Activated naive CD8-positive, alpha-beta T cell treated with anti-CD3 and anti-CD28 coated beads, Interleukin-2, amount 50 U/mL, for 16 hours (primary cell): ENCODE measurements at places on chromosomes 3 and 15.
A peak's percentile ranks its signal among the peaks of the same experiment; 100 is the strongest.

DNA sequence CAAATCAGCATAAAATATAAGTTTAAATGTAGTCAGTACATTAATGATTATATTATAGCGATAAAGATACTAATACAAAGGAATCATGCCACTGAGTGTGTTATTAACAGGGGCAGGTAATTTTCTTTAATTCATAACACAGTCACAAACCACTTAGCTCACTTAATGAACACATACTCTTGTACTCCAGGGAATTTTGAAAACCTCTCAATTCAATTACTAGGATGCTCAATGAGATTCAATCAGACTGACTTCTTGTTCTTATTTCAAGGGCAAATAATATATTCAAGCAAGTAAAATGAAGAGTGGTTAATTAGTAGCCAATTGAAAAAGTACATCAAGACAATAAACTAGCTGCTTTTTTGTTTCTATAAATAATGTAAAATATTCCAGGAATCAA, 5.8 kb upstream of the SUCNR1 start:
- DNase-seq, result no peak

- DNase-seq, result peak; percentile 22
Measured at GRCh38 chr3:108125550-108126071, 34.8 kb upstream of the CD47 start.

- no peak for DNase-seq
Measured at GRCh38 chr3:177041021-177041729, 156.1 kb downstream of the TBL1XR1 start.

GRCh38 chr3:106125321-106125720, 256.5 kb upstream of the CBLB start:
- DNase-seq, result no peak

DNA sequence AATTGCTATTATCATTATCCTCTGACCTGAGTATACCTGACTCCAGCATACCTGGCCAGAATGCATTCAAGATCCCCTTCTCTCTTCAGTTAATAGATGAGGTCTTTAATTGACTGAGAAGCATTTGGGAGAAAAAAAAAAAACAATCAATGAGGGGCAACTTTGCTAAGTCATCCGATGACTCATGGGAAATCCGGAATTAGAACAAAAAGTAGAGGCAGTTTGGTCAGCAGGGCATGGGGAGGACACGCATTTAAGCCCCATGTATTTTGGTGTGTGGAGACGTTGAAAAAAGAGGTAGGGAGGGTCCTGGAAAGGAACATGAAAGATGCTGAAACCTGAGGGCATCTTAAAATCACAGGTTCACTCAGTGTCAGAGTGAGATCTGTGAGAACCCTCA, 256.2 kb downstream of the RORA start:
- DNase-seq, result no peak

GRCh38 chr3:12198301-12198700, 39.6 kb upstream of the TIMP4 start:
- DNase-seq, result no peak

DNA sequence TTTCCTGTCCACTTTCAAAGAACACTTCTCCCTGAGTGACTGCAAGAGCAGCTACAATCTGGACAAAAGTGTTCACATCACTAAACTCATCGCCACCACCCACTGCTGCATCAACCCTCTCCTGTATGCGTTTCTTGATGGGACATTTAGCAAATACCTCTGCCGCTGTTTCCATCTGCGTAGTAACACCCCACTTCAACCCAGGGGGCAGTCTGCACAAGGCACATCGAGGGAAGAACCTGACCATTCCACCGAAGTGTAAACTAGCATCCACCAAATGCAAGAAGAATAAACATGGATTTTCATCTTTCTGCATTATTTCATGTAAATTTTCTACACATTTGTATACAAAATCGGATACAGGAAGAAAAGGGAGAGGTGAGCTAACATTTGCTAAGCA, 1.8 kb downstream of the CCRL2 start:
- DNase-seq, result no peak

GRCh38 chr3:74614107-74614967, at the start of gene CNTN3:
CNTN3 (minus strand) TSS chr3:74614659; CDS start chr3:74521112, 93,547 bp downstream.
- DNase-seq, result no peak

GRCh38 chr15:58484791-58485600, 53.2 kb downstream of the LIPC start:
- no peak for DNase-seq

DNA sequence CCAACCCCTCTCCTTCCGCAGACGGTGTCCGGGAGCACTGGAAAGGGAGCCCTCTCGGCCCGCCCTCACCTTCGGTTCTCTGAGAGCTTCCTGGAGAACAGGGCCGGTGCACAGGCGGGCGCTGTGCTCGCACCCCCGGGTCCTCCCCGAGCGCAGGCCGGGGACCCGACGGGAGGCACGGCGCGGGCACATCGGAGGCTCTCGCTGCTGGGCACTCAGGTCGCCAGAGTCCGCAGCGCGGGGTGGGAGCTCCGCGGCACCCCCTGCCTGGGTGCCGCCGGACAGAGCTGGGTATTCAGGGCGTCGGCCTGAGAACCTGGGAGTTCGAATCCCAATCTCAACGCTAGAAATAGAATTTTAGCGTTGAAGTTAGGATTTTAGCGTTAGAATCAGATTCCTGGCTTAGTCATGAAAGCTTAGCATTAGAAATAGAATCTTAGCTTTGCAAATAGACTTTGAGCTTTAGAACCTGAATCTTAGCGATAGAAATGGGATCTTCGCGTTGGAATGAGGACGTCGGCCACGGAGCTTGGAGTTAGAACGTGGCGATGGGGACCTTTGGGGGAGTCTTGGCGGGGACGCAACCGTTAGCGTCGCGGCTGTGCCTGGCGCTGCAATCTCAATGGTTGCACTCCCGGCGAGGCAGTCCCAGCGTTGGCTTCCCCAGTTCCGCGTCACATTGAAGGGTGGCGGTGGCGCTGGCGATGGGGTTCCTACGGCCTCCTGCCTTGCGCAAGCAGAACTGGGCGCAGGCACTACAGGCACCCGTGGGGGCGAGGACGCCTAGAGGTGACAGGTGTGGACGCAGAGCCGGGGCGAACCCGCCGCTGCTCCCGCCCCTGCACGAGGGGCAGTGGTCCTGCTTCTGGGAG, 549 bp downstream of the TRH start:
- DNase-seq, result no peak

GRCh38 chr3:116306720-116307119, 138.6 kb downstream of the LSAMP start:
- no peak for DNase-seq

GRCh38 chr15:47565949-47566348, 151.4 kb upstream of the SEMA6D start:
- no peak for DNase-seq

GRCh38 chr3:71399478-71399877, 184.1 kb downstream of the FOXP1 start:
- no peak for DNase-seq

- no peak for DNase-seq
Measured at GRCh38 chr3:160368804-160369203, 30.2 kb downstream of the IFT80 start.

DNA sequence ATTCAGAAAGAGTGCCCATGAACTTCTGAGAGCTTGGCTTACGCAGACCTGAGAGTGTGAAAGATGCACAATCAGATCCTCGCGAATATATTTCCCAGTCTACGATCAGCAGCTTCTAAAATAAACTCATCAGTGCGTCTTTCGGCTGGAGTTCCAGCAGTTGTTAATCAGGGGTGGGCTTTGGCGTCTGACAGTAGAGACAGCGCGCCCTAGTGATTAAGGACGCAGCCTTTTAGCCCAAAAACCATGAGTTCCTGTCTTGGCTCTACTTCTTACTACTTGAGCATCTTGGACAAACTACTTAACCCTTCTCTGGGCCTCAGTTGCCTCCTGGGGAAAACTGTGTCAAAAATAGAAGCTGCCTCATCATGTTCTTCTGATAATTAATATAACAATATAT, 15.8 kb upstream of the ARRDC4 start:
- no peak for DNase-seq

- DNase-seq, result no peak
Measured at GRCh38 chr3:73804204-73804603, 179.5 kb upstream of the PDZRN3 start.

- no peak for DNase-seq
Measured at GRCh38 chr15:65533057-65533756, 2.9 kb downstream of the HACD3 start.

GRCh38 chr15:71748293-71748718, 62.0 kb upstream of the NR2E3 start:
- DNase-seq, result no peak

GRCh38 chr3:170055209-170055608, 17.4 kb downstream of the GPR160 start:
- DNase-seq, result no peak

- DNase-seq, result no peak
Measured at GRCh38 chr15:39302936-39303335, 277.9 kb upstream of the THBS1 start.

GRCh38 chr3:66592016-66592761, 91.4 kb upstream of the LRIG1 start:
- no peak for DNase-seq

DNA sequence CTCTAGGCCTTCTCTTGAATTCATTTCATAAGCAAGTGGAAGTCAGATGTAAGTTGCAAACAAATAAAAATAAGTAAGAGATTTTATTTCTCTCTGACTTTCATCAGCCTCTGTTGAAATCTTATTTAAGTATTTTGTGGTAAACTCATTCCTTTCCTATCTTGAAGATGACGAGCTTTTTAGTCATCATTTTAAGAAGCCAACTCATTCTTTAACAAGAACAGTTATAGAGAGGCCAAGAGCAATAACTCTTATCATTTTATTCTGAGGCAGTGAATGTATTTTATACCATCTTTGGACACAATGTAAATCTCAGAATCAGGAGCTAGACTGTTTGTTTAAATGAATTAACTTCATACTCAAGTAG, 147.5 kb upstream of the MBNL1 start:
- DNase-seq, result no peak

- DNase-seq, result no peak
Measured at GRCh38 chr3:119362940-119363725, 69.0 kb downstream of the ARHGAP31 start.

GRCh38 chr3:71873093-71873611, 88.2 kb upstream of the PROK2 start:
- no peak for DNase-seq

- no peak for DNase-seq
Measured at GRCh38 chr3:52860424-52860768, 25.6 kb upstream of the MUSTN1 start.

- no peak for DNase-seq
Measured at GRCh38 chr15:85625856-85626255, 168.9 kb downstream of the KLHL25 start.

- no peak for DNase-seq
Measured at GRCh38 chr3:45480218-45480617, 91.8 kb downstream of the LARS2 start.

GRCh38 chr3:30102356-30102755, 504.0 kb upstream of the TGFBR2 start:
- DNase-seq, result no peak

DNA sequence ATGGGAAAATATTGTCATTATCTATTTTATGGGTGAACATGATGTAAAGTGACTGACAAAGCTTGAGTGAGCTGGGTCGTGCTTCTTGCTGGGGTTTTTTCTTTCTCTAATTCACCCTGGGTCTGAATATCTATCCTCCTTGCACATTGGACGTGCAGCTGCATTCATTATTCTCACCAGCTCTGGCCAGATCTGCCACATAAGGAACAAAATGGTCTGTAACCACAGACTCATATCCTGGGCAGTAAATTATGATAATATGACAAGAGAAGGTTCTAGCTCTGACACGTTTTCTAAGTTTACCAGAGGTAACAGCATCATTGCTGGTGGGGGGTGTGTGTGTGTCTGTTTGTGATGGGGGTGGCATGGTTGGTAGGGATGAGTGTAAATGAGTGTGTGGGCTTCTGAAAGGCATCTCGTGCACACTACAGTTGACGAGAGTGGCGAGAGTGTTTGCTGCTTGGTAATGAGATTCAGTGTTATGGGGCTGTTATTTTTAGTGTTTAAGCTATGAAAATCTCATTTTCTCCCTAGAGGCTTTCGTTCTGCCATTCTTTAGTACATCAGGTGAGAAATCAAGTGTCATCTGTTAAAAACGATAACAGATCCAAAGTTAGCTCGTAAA, 418.4 kb downstream of the PDCD6IP start:
- no peak for DNase-seq

GRCh38 chr3:140250945-140251344, 316.0 kb downstream of the CLSTN2 start:
- no peak for DNase-seq

DNA sequence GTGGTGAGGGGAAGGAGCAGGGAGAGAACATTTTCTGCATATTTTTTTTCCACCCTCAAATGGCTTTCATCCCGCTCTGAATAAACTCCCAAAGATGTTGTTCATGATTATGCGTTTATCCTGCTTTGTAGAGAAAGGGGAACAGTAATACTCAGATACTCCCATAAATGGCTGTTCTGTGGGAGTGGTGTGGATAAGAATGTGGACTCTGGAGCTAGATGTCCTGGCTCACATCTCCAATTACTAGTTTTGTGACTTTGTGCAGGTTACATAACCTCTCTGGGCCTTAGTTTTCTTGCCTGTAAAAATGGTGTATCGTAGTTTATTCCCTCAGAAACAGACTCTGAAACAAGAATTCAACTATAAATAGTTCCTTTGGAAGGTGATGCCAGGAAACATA, 395.4 kb upstream of the SUCLG2 start:
- no peak for DNase-seq

- no peak for DNase-seq
Measured at GRCh38 chr3:13709706-13710105, 160.8 kb downstream of the FBLN2 start.

DNA sequence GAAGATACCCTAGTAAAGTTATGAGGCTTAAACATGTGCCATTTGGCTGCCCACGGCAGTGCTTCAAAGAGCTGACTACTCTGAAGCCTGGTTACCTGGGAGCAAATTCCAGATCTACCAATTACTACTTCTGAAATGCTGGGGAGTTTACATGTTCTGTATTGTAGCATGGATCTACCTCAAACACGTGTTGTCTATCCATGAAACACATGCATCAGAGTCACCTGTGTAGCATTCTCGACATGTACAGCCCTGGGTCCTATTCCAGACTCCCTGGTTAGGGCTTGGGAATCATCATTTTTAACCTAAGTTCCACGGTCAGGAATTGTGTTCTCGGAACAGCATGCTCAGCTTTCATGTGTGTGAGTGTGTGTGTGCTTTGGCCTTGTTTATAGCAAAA, 599.3 kb upstream of the MDFIC2 start:
- DNase-seq, result no peak

DNA sequence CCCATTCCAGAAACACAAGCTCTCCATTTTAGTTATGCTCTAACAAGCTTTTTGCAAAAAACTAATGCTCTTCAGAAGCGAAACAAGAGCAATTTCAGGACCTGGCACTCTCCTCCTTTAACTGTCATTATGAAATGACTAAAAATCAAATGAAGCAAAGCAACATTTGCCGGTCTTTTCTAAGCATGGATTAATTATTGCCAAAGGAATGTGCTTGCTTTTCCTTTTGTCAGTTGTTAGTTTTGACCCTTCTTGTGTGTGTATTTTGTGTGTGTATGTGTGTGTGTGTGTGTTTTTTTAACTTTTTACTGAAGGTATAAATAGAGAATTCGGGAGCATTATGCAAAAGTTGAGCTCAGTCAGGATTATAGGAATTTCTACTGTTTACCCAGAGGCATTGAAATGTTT, 509.1 kb downstream of the TUSC7 start:
- no peak for DNase-seq
